T-helper 2 cell (primary cell): ENCODE measurements at places on chromosomes 4 and X.

- no peak for DNase-seq
Measured at GRCh38 chrX:20971250-20971649, 403.0 kb upstream of the CNKSR2 start.

GRCh38 chr4:104907074-104907649 lies 239.5 kb upstream of the TET2 start:
- no peak for DNase-seq

GRCh38 chr4:8028368-8028767 lies 88.7 kb upstream of the AFAP1 start:
- no peak for DNase-seq

DNA sequence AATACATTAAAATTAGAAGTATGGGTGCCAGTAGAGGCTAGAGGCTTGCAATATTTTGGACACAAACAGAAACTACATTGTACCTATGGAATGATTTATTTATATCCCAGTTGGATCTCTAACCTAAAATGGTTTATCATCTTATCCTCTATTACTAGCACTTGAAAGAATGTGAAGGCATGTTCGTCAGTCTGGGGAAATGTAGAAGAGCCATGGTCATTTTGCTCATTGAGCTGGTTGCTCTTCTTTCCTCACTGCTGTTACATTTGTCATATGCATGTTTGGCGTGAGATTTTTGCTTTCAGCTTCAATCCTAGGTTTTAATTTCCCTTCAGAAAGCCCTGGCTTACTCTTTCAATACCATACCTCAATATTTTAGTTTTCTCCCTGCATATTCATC lies 82.4 kb upstream of the MYOZ2 start:
- no peak for DNase-seq

DNA sequence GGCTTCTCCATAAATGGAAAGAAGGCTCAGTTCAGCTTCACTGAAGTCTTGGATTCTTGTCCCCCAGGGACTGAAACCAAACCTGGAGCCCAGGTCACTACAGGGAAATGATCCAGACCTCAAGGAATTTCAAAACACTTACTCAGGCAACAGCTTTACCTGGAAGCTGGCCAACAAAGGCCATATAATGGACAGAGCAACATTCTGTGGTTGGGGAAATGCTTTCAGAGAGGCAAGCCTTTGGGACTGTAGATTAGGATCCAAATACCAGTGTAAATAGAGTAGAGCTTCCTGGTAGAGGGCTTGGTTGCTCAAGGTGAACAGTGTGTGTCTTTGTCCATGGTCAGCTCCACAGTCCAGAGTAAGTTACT lies 57.0 kb upstream of the PROM1 start:
- no peak for DNase-seq

- DNase-seq = no peak
Measured at GRCh38 chr4:151489462-151490203, 80.7 kb downstream of the FHIP1A start.
